ENCODE measurements at places on chromosomes 6 and 20.

DNA sequence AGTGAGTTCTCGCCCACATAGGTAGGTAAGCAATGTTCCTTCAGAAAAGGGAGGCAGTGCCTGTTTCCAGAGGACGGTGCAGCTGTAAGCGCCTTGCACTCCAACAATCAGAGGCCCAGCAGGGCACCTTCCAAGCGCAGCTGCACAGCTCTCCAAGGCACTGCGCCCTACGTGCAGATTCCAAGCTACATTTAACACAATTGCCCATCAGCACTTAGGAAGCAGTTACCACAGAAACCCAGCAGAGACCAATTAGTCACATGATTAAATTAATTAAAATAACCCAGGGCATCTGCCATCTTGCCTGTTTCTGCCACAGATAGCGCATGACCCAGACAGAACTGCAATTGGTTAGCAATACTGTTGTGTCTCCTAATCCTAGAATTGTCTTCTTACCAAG is 65.5 kb downstream of the SOBP start:
- DNase-seq: no peak

DNA sequence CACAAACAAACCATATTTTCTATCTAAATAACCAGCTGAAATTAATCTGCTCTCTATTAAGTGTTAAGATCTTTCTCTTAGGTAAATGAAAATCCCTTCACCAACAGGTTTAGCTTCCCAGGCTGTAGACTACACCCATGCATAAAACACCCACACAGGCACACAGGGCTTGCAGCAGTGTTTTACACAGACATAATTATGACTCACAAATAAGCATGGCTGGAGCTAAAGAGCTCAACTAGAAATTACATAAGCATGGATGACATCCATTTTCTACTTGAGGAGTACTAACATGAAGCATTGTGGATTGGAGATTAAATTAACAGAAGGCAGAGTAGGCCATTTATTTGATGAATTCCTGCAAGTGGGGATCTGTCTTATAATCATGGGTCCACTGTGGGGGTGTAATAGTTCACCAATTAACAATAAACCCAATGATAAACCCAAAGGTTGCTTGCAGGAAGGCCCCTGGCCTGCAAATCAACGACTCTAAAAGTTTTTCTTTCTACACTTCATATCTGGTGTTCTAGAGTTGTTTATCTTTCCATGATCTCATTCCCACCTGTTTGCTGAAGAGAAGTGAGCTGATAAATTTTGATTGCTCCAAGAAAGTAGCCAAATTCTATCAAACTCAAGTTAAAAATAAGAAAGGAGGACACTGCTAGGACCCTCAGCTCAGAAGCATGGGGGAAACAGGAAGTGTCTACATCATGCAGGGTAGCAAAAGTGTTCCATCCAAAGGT is 33.8 kb upstream of the E2F3 start:
- DNase-seq: no peak

DNA sequence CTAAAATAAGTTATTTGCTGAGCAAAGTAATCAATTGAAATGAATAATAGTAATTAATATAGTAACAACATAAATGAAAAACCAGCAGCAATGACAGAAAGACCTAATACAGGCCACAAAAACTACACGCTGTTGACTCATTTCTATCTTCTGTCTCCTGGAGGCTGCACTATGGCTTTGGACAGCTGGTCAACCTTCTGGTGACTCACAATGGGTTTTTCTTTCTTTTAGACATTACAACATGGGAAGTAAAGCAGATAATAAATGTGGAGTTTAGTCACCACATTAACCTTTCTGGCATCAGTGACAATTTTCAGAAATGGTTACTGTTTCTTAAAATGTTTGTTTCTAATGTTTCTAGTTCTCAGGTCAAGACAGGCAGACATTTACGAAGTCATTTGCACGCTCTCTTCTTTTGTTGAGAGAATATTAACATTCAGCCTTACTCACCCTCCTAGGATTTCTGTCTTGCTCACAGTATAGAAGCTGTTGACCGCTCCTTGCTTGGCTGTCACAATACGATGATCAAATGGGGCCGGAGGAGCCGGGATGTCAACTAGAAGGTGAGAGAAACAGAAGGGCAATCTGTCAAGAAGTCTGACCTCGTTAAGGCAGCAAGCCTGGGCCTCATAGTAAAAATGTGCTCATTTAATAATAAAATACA is 62.2 kb downstream of the MYLK4 start:
- DNase-seq: peak; percentile 38

GRCh38 chr6:53483423-53484353 is 61.2 kb downstream of the GCLC start:
- DNase-seq: no peak

GRCh38 chr6:32933661-32934085 is 7.2 kb downstream of the HLA-DMB start:
- peak; percentile 41 for DNase-seq

GRCh38 chr6:90610301-90610750 is 23.5 kb upstream of the MAP3K7 start:
- DNase-seq: no peak

- no peak for DNase-seq
Measured at GRCh38 chr6:66127061-66127460, 420.0 kb upstream of the EYS start.

DNA sequence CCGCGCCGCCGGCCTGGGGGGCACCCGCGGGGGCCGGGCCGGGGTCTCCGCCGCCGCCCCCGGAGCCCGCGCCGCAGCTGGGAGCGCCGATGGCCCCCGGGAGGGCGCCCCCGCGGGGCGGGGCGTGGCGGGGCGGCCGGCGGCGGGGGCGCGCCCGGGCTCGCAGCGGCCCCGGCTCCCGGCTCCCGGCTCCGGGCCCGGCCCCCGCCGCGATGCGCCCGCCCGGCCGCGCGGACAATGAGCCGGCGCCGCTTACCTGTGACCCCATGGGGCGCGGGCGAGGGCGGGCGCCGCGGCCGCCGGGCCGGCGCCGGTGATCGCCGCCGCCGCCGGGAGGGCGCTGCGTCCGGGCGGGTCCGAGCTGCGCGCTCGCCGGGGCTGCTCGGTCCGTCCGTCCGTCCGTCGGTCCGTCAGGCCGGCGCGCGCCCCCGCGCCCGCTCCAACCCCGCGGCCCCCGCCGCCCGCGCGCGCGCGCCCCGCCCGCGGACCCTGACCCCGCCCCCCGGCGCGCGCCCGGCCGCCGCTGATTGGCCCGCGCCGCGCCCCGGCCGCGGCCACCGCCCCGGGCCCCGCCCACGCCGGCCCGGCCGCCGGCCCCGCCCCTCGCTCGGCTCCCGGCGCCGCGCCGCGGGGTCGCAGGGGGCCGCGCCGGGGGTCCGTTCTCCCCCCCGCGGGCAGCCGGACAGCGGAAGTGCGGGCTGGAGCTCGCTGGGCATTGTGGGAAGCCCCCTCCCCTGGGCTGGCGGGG is at the start of gene ZBTB46:
ZBTB46 (minus strand) TSS at position 424 of the 748 bp plus-strand sequence. CDS start 40,507 bp downstream, outside the sequence.
- no peak for DNase-seq

All from HFF-Myc (cell line).